ENCODE measurements at places on chromosomes 11 and 22. TPM values are rescaled to one million over a fixed set of nuclear protein-coding genes. Genes with fewer than 3 reads are reported as not detected.

The VPS51 gene
- 318 TPM for total RNA-seq

The CKAP5 gene
- 60.0 TPM for total RNA-seq

The ANO3 gene
- total RNA-seq, result not detected

The CSTF3 gene
- 26.3 TPM for total RNA-seq

The NAV2 gene
- total RNA-seq, result 42.0 TPM

The GRM5 gene
- 0.05 TPM for total RNA-seq

The APOA4 gene
- total RNA-seq, result not detected

The NCAM1 gene
- total RNA-seq, result 1.8 TPM

The MPPED1 gene
- 0.06 TPM for total RNA-seq

The SMC1B gene
- total RNA-seq, result not detected

The LINC01488 gene
- not detected for total RNA-seq

The MRGPRX3 gene
- not detected for total RNA-seq

The IGSF22 gene
- not detected for total RNA-seq
